ENCODE measurements at places on chromosomes 1 and 21.

DNA sequence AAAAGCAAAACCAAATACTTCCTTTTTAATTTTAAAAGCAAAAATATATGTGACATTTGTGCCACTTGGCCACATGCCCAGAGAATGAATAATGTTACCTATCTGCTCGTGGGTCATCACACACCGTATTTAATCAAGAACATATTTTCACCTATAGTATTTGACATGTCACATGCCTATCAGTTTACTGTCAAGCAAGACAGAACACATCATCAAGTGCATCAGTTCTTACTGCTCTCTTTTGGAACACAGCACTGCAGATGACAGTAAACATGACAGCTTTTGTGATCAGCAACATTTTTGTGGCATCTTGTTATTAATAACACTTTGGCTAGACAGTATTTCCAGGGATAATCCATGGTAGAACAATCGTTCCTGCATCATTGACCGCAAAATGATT, 134.4 kb downstream of the LRRC7 start:
- DNase-seq = no peak

DNA sequence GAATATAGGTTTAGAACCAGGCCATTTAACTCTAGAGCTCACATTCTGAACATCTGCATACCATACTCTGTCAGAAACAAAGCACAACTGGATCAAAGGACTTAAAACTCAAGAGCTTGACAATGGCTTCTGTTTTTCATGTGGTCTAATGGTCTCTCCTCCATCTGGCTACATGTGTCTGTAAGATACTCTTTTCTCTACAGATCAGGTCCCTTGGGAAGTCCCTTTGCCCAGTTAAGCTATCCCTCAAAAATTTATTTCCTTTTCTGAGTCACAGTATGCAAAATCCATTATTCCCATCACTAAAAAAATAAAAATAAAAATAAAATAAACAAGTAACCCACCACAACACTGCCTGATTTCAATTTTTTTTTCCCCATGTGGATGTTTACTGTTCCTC, 357.0 kb upstream of the PRMT6 start:
- no peak for DNase-seq

DNA sequence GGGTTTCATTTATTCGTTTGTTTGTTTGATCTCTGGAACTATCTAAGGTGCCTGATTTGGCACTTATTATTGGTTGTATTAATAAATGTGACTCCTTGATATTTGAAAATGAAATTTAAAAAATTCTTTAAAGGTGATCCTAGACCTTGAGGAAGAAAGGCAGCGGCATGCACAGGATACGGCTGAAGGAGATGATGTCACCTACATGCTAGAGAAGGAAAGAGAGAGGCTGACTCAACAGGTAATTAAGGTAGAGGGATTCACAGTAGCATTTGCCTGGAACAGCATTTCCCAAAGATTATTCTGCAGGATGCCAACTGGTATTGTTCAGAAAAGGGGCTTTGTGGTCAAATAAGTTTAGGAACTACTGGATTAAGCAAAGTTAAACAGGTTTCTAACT, 54.4 kb upstream of the WNT2B start:
- DNase-seq = no peak

GRCh38 chr1:25829046-25829445, 9.3 kb downstream of the MTFR1L start:
- DNase-seq = no peak

DNA sequence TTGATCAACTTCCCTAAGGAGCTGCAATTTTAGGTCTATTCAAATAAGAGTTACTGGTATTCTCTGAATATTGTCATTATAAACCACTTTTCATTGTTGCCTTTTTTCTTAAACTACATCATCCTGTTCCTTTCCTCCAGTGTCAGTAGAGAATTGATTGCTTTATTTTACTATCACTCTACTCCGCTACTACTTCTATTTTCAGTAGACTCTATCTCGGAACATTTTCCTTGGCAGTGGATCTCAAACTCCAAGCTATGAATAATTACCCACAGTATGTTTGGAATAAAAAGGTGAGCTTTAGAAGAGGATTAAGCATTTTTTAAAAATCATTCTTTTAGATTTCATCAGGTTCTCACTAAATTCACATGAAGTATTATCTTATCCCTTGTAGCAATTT, 224.9 kb downstream of the GREM2 start:
- no peak for DNase-seq

DNA sequence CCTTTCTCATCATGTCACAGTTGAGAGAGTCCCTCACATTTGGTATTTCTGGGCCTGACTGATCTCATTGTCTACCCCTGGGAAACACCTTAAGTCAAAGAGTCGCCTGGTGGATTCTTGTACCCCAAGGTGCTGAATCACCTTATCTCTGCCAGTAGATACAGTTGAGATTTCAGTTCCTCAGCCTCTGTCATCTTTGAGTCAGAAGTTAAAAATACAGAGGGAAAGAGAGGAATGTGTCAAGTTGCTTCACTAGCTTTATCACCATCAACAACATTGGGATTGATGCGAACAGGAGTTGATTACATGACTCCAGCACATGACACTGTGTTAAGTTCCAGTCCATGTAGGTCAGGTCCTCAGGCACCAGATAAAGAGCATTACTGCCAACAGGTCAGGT, 513.0 kb downstream of the NUF2 start:
- DNase-seq = no peak

DNA sequence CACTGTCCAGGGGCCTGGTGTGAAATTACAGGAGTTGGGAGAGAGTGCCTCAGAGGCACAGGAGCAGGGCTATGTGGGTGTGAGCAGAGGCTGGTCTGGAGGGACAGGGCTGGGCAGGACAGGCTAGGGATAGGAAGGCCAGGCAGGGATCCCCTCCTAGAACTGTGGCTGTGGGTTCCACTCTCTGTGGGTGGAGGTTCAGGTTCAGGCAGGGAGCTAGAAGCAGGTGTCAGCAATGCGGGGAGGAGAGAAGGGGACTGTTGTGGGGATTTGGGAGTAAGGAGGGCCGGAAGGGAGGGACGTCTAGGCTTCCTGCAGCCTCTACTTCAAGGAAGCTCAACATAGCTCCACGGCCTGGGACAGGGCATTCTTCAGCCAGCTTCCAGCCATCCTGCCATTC, 8.3 kb upstream of the GPR61 start:
- DNase-seq = no peak

GRCh38 chr1:241237873-241238272, 119.1 kb downstream of the RGS7 start:
- DNase-seq = no peak

DNA sequence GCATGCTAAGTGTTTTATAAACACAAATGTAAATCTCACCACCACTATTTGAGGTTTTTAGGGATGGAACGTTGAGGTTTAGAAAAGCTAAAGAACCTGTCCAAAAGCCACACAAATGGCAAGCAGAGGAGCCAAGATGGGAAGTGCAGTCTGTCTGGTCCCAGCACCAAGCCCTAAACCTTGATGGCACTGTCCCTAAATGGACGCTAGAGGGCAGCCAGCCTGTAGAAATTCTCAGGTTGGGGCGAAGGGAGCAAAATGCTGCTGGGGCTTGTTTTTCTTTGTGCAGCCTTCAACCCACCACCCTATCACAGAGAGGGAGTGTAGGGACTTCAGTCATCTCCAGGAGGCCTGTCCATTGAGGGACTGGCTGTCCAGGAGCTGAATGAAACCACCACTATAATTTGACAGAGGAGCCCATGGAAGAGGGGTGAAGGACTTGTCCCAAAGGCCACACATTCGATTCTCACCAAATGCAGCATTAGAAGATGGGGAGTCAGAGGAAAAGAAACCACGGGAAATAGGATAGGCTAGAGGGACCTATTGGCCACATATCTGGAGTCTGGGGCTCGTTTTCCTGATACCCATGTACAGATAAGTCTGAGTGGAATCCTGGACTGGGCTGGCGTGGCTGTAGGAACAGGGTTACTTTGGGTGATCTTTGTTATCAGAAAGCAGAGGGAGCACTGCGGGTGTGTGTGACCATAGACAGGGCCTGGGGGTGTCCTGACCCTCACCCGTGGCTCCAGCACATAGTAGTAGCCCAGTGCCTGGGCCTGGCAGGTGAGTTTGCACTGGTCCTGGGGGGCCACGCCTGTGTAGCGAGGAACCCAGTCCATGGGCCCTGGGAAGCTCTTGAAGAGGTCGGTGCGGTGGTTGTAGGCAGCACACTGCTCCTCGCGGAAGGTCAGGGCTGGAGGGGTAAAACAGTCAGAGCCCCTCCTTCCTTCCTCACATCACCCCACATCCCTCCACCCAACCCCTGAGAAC, 6.1 kb downstream of the ADAMTS4 start:
- DNase-seq = peak; percentile 80

- DNase-seq = no peak
Observed at GRCh38 chr1:66876664-66877063, 48.0 kb downstream of the DNAI4 start.

DNA sequence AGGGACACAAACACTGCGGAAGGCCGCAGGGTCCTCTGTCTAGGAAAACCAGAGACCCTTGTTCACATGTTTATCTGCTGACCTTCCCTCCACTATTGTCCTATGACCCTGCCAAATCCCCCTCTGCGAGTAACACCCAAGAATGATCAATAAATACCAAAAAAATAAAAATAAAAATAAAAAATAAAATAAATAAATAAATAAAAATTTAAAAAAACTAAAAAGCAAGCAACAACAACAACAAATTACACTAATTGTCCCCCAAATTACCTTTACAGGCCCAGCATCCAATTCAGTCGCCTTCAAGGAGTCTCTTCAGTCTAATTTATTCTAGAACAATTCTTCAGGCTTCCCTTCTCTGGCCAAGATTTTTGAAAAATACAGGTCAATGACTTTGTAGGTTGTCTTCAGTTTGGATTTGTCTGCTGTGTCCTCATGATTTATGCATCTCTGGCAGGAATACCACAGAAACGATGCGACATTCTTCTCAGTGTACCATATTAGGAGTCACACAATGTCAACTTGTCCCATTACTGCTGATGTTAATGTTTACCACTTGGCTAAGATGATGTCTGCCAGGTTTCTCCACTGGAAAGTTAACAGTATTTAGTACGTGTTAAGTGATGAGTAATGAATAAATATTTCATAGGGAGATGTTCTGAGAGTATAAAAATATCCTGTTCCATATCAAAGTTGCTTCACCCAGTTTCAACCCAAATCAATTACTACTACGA, 20.3 kb upstream of the BMP8B start:
- no peak for DNase-seq

DNA sequence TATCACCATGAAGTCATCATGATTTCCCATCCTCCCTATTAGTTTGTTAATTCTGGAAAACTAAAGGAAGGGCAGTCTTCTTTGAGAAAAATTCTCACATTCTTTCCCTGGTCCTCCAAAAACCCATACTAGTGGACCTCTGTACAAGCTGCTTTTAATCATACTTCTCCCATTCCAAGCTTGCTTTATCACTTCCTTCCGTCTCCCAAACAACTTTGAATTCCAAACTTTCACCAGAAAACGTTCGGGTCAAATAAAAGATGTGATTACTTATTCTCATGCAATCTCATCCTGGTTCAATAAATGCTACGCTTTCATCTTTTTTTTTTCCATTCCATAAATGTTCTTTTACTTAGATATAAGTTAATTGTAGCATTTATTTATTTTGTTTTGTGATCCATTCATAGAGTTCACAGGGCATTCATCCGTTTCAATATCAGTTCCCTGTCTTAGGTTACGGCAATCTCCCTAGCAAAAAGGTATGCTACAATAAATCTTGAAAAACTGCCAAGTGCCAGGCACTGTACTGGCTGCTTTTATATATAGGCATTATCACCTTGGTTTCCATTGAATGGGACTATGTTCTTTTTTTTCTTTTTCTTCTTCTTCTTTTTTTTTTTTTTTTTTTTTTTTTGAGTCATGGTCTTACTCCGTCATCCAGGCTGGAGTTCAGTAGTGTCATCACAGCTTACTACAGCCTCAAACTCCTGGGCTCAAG, 100.2 kb upstream of the GREM2 start:
- DNase-seq = no peak

GRCh38 chr1:222897527-222898190, 82.8 kb downstream of the DISP1 start:
- DNase-seq = no peak

GRCh38 chr1:119987112-119987511, 82.3 kb downstream of the NOTCH2 start:
- no peak for DNase-seq

GRCh38 chr1:230749635-230750034, 2.4 kb downstream of the CAPN9 start:
- no peak for DNase-seq

- DNase-seq = no peak
Observed at GRCh38 chr1:97603776-97604175, 317.1 kb downstream of the DPYD start.

DNA sequence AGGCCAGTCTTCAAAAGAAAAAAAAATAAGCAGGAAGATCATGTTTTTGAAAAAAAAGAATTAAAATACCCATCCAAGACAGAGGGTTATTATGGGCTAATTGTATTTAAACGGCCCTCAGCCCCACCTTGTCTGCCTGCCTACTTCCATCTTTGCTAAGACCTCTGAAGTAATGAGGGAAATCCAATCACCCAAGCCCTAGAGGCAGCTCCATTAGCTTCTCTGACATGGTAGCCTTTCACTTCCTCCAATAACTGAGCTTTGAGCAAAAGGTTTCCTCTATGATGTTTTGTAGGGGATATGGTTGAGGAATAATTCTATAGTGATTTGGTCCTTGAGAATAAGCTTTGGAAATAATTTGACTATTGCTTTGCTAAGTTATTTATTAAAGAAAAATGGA, 178.2 kb upstream of the SGIP1 start:
- no peak for DNase-seq

Data from CD4-positive, alpha-beta T cell treated with Interleukin-6 at 100 ng/mL for 8 hours (primary cell).